ENCODE measurements at places on chromosomes 3 and 15. TPM values are rescaled to one million over a fixed set of nuclear protein-coding genes. Genes with fewer than 3 reads are reported as not detected.

DNA sequence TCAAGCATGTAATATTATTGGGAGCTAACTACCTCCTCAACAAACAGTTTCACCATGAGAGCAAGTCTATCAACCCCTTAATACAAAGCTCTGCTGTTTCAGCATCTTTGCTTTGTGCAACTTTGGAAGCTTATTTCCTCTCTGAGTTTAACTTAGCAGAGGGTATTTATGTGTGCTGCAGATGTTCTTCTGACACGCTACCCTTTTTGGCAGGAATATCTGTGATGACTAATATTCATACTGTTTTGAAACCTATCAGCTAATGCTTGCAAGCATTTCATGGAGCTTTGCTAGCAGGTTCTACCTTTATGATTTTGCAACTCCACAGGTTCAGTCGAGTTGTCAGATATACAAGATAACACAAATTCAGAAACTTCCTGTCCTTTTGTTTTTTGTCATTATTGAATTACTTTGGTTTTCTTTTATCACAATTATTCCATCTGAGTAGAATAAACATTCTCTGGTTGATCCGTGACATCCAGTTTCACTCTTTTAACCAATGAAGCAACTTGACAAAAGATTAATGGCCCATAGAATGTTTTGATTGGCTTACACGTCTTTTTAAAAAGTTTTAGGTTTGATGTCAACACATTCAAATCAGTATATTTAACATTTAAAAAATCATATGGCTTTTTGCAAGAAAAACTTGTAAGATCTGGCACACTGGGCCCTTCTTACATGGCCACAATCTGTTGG, 1.7 kb upstream of the SLC9A9 start:
- no peak overlapping the region for H3K27ac ChIP-seq
- no peaks in the 10 kb centered on the region for H3K36me3 ChIP-seq
- no peak for DNase-seq

GRCh38 chr3:22908989-22909507, 294.1 kb upstream of the UBE2E2 start:
- no peaks in the 10 kb centered on the region for H3K4me1 ChIP-seq
- no peaks in the 10 kb centered on the region for H3K36me3 ChIP-seq
- H3K4me3 ChIP-seq: no peak overlapping the region
- DNase-seq: no peak
- H3K27me3 ChIP-seq: no peaks in the 10 kb centered on the region
- H3K27ac ChIP-seq: no peak overlapping the region

DNA sequence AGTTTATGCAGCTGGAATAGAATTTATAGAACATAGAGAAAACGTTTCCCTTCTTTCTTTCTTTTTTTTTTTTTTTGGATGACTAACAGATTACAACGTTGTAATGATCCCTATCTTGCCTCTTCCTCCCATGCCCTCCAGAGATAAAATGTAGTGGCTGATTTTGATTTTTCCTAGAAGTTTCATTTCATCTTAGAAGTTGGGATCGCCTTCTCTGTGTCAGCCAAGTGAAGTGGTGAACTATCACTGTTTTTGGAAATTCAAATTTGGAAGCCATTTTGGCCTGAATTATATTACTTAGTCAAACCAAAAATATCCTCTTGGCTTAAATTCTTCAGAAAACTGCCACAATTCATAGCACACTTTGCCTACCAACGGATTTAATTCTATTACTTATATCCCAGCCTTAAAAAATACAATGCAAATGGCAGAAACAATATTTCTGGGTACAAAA, 1025.5 kb upstream of the NR2F2 start:
- H3K36me3 ChIP-seq: no peaks in the 10 kb centered on the region
- peaks cover 11% of the 10 kb centered on the region for H3K4me1 ChIP-seq
- no peaks in the 10 kb centered on the region for H3K27me3 ChIP-seq
- H3K4me3 ChIP-seq: peak overlapping the region; percentile 8
- H3K27ac ChIP-seq: peak overlapping the region; percentile 72

- no peaks in the 10 kb centered on the region for H3K27me3 ChIP-seq
- no peak overlapping the region for H3K27ac ChIP-seq
- no peak for DNase-seq
- H3K4me1 ChIP-seq: no peaks in the 10 kb centered on the region
Measured at GRCh38 chr3:143576568-143577270, 271.5 kb downstream of the SLC9A9 start.

DNA sequence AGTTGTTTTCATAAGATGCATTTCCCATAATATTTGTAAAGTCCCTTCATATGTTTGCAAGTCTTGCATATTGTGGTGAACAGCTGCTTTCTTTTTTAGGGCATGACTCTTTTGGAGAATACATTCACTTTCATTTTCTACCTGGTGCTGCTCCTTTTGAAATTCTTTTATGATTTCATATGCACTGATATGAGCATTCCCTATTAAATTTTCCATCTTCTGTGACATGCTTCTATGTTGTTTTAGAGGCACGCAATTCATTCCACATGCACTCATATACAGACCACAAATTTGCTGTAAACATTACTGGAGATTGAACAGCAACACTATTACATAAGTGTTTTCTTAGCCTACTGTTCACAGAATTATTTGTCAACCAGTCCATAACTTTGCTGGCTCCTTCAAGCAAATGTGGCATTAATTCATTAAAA, 92.8 kb upstream of the TNFSF10 start:
- no peak overlapping the region for H3K27ac ChIP-seq
- no peak for DNase-seq
- H3K27me3 ChIP-seq: no peaks in the 10 kb centered on the region
- no peaks in the 10 kb centered on the region for H3K36me3 ChIP-seq

DNA sequence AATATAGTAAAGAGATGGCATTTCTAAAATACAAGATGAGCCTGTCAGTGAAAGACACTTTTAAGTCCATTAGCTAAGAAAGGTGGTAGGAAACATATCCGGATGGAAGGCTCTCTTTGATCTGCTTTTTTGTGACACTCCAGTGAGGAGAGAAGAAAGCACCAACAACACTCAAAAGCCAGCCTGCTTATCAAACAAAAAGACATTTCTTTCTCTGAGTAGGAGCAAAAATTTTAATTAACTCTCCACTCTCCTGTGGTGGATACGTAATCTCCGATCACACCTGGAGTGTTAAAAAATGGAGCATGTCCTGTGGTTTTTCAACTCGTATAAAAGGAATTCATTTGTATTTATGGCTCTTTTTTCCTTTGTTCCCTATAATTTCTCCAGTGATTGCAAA, 65.3 kb downstream of the OXNAD1 start:
- H3K36me3 ChIP-seq: no peaks in the 10 kb centered on the region
- H3K4me3 ChIP-seq: no peak overlapping the region
- H3K4me1 ChIP-seq: peaks cover 57% of the 10 kb centered on the region
- no peaks in the 10 kb centered on the region for H3K27me3 ChIP-seq
- no peak overlapping the region for H3K27ac ChIP-seq

DNA sequence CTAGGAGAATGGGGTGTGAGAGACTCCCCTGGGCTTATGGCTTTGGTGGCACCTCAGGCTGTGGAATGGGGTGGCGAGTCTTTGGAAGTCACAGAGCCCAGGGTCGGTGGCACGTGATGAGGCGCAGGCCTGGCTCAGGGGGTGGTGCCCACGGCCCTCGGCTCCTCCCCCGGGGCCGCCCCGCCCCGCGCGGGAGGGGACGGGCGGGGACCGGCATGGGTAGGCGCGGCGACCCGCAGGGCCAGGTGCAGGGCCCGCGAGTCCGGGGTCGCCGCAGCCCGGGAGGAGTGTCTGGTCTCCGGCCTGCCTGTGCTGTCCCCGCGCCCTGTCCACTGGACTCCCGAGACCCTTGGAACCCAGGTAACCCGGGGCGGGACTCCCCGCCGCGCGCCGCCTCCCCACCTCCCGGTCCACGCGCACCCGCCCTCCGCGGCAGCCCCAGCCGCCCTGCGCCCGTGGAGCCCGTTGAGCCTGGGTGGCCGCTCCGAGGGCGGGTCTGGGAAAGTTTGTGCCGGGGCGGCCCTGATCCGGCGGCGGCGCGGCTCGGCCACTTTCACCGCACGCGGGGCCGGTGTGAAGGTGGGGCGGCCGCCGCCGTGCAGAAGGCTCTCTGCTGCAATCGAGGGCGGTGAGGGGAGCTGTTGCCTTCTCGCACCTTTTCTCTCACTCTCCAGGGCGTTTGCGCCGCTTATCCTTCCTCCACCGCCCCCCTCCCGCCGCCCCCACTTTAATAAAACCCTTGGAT, at the start of gene PAQR5:
TSS of gene PAQR5 (plus strand) at position 216 of the 745 bp plus-strand sequence. CDS start 61,169 bp downstream, outside the sequence.
- H3K27me3 ChIP-seq: peaks cover 15% of the 10 kb centered on the region
- peak within 1 kb of the TSS; percentile 61 for H3K4me3 ChIP-seq
- peaks cover 15% of the 10 kb centered on the region for H3K4me1 ChIP-seq
- H3K36me3 ChIP-seq: no peaks in the 10 kb centered on the region
- no peak within 1 kb of the TSS for H3K27ac ChIP-seq
- no peak for DNase-seq

DNA sequence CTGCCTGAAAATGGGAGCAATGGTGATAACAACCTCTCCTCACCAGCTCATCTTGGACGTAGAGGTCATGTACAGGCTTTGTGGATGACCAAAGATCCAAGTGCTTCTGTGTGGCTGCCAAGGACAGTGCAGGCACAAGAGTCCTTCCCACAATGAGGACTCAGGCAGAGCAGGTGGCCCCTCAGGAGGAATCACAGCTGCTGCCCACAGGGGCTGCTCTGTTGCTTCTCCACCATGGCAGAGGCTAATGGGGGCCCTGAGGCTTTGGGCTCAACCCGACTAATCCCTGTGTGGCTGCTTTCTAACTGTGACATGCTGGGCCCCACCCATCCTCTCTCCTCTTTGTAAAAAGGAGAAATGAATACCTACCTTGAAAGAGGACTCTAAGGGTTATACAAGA, 58.1 kb upstream of the MRPS22 start:
- no peaks in the 10 kb centered on the region for H3K27me3 ChIP-seq
- H3K4me3 ChIP-seq: no peak overlapping the region
- DNase-seq: no peak
- H3K4me1 ChIP-seq: no peaks in the 10 kb centered on the region
- H3K27ac ChIP-seq: no peak overlapping the region
- H3K36me3 ChIP-seq: no peaks in the 10 kb centered on the region

GRCh38 chr3:12658593-12659058, 5.3 kb downstream of the RAF1 start:
- no peaks in the 10 kb centered on the region for H3K36me3 ChIP-seq
- H3K4me3 ChIP-seq: no peak overlapping the region
- DNase-seq: no peak
- peaks cover 88% of the 10 kb centered on the region for H3K4me1 ChIP-seq

DNA sequence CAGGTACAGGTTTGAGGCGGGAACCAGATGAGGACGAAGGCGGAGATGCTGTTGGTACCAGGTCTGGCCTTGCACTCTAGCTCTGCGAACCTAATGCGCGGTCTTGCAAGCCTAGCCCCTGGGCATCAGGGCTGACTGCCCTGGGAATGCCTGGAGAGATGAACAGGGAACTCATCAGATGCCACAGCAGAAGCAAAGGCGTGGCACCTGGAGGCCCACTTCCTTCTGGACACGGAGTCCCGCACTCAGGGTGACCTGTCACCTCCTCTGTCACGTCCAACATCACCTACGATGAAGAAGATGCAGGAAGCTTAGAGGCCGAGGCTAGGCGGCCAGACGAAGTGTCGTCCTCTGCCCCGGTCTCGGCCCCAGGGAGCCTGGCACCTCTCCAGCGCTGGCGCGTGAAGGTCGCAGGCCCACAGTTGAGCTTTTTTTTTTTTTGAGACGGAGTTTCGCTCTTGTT, 9.4 kb downstream of the RPLP1 start:
- H3K27ac ChIP-seq: peak overlapping the region; percentile 91
- DNase-seq: no peak
- H3K36me3 ChIP-seq: no peaks in the 10 kb centered on the region
- H3K27me3 ChIP-seq: no peaks in the 10 kb centered on the region

GRCh38 chr3:173870976-173871375, 473.4 kb downstream of the NLGN1 start:
- H3K4me3 ChIP-seq: no peak overlapping the region
- no peaks in the 10 kb centered on the region for H3K27me3 ChIP-seq
- H3K27ac ChIP-seq: no peak overlapping the region
- H3K4me1 ChIP-seq: no peaks in the 10 kb centered on the region

GRCh38 chr3:139756529-139757103, 78.8 kb upstream of the NMNAT3 start:
- DNase-seq: peak; percentile 70
- no peak overlapping the region for H3K4me3 ChIP-seq
- H3K4me1 ChIP-seq: no peaks in the 10 kb centered on the region
- no peaks in the 10 kb centered on the region for H3K27me3 ChIP-seq
- no peak overlapping the region for H3K27ac ChIP-seq
- no peaks in the 10 kb centered on the region for H3K36me3 ChIP-seq

DNA sequence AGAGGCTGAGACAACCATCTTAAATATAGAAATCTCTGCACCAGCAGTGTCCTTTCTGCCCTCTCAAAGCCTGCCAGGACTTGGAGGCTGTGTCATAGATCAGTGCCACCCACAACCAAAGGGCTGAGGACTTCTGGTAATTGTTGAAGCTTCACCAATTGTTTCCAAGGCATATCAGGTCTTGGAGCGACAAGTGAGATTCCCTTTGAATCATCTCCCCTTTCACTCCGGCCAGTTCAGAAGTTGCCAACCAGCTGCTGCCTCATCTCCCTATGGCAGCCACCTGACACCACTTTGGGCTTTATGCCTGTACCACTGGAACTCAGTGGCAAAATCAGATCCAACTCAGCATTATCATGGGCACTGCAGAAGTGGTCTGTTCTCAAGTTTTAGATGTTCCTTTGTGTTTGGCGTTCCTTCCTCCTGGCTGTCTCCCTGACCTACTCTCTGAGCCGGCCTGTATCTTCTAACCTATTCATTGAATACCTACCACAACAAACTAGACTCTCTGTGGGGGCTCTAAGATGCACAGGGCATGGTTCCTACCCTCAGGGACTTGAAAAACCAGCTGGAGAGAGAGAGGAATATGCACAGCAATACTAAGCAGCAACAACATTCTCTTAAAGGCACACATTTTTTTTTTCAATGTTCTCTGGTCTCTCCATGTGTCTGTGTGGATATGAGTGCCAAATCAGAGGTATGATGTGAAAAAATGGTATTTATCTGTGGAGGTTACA, 90.8 kb upstream of the PFN2 start:
- DNase-seq: peak; percentile 88
- no peaks in the 10 kb centered on the region for H3K27me3 ChIP-seq
- no peaks in the 10 kb centered on the region for H3K36me3 ChIP-seq
- no peak overlapping the region for H3K4me3 ChIP-seq

GRCh38 chr15:84079885-84080777, 155.4 kb upstream of the GOLGA6L4 start:
- H3K27ac ChIP-seq: peak overlapping the region; percentile 41
- peaks cover 24% of the 10 kb centered on the region for H3K4me1 ChIP-seq
- H3K4me3 ChIP-seq: peak overlapping the region; percentile 57
- H3K36me3 ChIP-seq: no peaks in the 10 kb centered on the region

- peak; percentile 94 for DNase-seq
- peak overlapping the region; percentile 53 for H3K4me3 ChIP-seq
Measured at GRCh38 chr15:85618956-85619491, 175.7 kb downstream of the KLHL25 start.

DNA sequence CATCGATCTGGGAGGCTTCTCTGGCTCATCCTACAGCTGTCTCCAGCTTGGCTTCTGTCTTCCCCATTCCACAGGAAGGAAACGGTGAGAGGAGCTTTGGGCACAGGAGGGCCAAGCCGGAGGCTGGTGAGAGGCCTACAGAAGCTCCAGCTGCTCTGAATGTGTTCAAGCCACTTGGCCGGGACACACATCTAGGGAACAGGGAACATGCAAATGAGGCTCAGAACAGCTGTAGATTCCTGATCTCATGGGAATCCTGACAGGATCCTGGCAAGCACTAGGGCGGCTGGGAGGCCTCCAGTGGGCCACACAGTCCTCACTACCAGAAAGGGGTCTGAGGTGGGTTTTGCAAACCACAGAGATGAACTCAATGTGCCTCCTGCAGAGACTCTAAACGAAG, 13.7 kb downstream of the SEMA5B start:
- H3K27ac ChIP-seq: no peak overlapping the region
- no peak overlapping the region for H3K4me3 ChIP-seq
- no peaks in the 10 kb centered on the region for H3K36me3 ChIP-seq
- no peaks in the 10 kb centered on the region for H3K4me1 ChIP-seq

Gene DLEC1
- total RNA-seq: 0.42 TPM
